ENCODE measurements at places on chromosomes 6 and 20.

- DNase-seq, result no peak
Observed at GRCh38 chr6:147577488-147577887, 69.0 kb downstream of the SAMD5 start.

- DNase-seq, result no peak
Observed at GRCh38 chr6:30441171-30441570, 48.1 kb upstream of the HLA-E start.

- no peak for DNase-seq
Observed at GRCh38 chr6:73728548-73729205, 32.7 kb downstream of the CD109 start.

DNA sequence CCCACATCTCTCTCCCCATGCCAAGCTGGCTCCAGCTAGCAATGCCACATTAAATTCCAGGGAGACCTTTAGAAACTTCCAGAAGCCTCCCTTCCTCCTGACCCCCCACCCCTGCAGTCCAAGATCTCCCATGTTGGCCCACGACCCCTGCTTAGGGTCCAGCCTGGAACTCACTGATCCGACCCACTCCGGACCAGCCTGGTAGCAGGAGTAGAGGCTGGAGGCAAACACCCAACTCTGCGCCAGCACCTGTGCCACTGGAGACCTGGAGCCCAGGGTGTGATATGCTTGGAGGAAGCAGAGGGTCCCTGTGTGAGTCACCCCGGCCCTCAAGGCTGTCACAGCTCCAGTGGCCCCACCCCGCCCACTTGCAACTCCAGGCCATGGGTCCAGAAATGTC, 3.3 kb upstream of the ULBP1 start:
- DNase-seq, result no peak

DNA sequence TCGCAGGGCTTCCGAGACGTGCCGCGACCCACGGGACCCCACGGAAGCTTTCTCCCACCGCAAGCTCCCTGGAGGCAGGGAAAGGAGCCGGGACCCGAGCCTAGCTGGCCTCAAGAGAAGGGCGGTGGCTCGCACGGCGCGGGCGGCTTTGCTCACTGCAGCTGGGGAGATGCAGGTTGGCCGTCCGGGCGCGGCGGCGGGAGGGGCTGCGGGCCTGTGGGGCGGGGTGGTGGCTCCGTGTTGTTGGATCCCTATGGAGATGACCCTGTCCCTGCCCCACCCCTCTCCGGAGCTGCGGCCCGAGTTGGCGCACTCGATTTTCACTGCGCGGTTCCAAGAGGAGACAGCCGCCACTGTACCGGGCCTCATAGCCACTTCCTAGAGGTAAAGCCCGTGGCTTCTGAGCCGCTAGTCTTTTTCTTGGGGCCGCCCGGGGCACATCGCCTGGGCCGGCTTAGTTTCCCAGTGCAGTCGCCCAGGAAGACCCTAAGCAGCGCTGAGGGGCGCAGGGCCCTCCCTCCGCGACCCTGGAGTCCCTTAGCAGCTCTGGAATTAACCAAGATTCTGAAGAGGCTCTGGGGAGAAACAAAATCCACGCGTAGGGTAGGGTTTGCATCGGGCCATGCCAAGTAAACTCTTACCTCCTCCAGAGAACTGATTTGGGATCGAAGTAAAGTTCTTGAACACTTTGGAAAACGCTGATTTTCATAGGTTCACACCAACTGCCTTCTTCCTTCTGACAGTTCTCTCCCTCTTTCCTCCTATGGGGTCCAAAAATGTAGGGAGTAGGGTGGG, at the start of gene ECT2L:
Gene ECT2L, plus strand, starts transcription at position 279 of the 795 bp plus-strand sequence. CDS start 17,188 bp downstream, outside the sequence.
- no peak for DNase-seq

DNA sequence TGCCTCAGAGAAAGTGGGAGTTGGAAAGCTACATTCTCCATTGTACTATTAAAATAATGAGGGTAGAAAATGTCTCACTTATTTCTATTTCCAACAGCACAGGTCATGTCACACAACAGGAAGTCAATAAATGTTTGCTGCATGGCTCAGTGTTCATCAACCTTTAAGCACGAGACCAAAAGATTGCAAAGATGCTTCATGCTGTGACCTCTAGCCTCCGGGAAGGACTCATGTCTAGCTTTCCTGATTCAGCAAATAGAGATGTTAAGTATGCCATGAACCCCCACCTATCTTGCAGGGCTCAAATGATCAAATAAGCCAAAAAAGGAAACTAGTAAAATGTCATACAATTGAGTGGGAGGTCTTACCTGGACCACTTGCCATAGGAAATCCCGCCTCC, 57.4 kb downstream of the NCOA6 start:
- no peak for DNase-seq

DNA sequence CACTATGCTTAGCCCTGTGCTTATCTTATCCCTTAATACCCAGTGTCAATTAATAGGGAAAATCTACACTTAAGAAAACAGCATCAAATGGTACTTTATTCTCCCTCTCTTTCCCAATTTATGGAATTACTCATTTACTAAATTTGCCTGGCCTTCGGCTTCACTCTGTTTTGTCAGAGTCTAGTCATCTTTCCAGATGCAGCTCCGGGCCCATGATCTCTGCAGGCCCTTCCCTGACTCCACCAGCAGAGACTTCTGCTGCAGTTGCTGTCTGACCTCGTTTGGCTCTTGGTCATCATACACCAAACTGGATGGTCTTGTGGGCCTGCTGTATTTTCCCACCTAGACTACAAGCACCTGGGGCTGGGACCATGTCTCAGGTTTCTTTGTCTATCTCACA, 27.4 kb downstream of the MRS2 start:
- DNase-seq, result no peak

GRCh38 chr20:58498470-58499068, 16.6 kb downstream of the APCDD1L start:
- no peak for DNase-seq

GRCh38 chr20:47173596-47174216, 182.8 kb downstream of the ZMYND8 start:
- DNase-seq, result no peak

All from NCI-H2081 treated with DMSO at 0.1 percent for 48 hours (cell line).